ENCODE measurements at places on chromosomes 13 and 19.

GRCh38 chr13:46296115-46296822 lies 84.5 kb downstream of the LRRC63 start:
- peak; percentile 72 for DNase-seq

DNA sequence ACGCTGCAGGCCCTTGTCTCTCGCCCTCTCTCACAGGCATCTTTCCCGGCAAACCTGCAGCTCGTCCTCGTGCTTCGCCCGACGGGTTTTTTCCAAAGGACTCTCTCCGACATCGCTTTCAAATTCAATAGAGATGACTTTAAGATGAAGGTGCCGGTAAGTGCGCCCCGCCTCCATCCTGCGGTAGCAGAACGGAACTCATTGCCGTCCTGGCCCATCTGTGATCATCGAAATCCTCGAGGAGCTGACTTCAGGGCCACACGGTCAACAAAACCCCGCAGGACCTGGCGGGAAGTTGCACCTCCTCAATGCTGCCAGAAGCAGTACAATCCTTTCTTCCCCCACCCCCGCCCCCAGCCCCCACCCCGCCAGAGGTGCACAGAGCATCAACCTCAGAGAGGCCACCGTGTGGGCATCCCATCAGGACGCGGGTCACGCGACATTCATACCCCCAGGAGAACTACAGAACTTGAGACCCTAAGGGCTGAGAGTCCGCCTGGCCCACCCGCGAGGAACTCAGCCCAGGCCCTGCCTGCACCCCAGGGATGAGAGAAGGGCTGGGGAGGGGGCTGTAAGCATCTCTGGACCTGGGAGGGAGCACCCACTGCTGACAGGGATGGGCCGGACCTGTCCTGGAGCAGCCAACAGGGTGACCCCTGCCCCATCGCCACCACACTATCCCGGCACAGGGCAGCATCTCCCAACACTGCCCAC lies 44.9 kb upstream of the F7 start:
- DNase-seq, result no peak

- no peak for DNase-seq
These were observed 44.7 kb downstream of the EFNB2 start for GRCh38 chr13:106490569-106491321.

- no peak for DNase-seq
These were observed 3.1 kb upstream of the SLC5A5 start for GRCh38 chr19:17868669-17869068.

DNA sequence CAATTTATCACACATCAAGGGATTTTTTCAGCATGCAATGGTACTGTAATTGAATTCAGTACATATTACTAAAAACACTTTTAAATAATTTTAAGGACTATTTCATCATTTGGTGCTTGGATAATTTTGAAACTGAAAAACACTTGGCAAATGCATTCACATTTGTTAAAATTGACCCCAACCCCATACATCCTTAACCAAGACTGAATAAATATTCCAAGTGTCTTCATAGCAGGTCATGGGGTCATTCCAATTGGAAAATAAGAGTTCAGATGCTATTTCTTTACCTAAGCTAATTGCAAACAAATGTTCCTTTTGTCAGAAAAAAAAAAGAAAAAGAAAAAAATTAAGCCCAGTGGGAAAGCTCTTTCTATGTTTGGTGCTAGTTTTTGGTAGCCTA lies 516.4 kb upstream of the SPRY2 start:
- no peak for DNase-seq

- DNase-seq, result no peak
These were observed 3.5 kb upstream of the TLE5 start for GRCh38 chr19:3065675-3066357.

GRCh38 chr13:91721413-91721812 lies 323.0 kb downstream of the GPC5 start:
- no peak for DNase-seq

DNA sequence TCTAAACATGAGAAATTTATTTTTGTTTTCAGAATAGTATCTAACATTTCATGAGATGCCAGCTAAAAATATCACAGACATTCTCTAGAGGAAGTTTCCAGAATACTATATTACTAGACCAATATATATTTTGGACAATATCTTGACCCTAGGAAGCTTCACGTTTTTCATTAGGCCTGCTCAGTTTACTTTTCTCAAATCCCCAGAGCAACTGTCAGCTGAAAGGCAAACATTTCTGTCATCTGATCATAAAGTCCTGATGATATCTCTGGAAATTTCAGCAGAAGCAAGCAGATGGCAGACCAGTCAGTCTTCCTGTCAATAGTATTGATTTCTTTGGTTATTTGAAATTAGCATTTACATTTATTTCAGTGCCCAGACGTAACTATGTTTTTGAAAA lies 4.0 kb downstream of the POSTN start:
- no peak for DNase-seq

DNA sequence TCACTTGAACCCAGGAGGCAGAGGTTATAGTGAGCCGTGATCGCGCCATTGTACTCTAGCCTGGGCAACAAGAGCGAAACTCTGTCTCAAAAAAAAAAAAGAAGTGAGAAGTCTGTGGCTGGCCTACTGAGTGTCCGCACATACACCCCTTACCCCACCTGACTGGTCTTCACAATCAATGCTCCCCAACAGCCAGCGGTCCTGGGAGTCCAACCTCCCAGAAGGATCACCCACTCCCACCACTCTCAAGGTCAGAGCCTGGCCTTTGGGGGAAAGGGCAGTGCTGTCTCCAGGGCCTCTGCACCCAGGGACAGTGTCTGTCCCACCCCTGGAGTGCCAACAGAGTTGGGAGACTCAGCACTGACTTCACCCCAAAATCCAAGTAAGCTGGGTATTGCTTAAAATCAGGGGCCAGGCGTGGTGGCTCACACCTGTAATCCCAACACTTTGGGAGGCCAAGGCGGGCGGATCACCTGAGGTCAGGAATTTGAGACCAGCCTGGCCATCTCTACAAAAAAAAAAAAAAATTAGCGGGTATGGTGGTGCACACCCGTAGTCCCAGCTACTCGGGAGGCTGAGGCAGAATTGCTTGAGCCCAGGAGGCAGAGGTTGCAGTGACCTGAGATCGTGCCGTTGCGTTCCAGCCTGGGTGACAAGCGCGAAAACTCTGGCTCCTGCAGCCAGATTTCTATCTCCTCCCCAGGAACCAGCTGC lies 2.3 kb upstream of the CD320 start:
- no peak for DNase-seq

DNA sequence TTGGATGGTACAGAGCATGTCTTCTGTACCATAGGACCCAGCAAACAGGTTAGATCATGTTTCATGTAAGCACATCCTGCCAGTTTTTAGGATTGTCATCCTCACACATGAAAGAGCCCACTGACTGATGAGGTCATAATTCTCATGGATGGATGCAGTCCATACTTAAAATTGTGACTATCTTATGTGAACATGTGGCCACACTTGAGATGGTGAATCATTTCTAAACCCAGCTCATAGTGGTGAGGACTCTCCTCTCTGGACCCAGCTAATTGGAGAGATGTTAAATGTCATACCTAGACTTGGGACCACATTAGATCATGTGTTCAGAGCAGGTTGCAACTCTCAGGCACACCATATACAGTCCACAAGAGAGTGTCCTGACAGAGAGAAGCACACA lies 24.8 kb upstream of the ZNF254 start:
- no peak for DNase-seq

- DNase-seq, result no peak
These were observed 78.2 kb downstream of the LIG4 start for GRCh38 chr13:108137176-108137575.

DNA sequence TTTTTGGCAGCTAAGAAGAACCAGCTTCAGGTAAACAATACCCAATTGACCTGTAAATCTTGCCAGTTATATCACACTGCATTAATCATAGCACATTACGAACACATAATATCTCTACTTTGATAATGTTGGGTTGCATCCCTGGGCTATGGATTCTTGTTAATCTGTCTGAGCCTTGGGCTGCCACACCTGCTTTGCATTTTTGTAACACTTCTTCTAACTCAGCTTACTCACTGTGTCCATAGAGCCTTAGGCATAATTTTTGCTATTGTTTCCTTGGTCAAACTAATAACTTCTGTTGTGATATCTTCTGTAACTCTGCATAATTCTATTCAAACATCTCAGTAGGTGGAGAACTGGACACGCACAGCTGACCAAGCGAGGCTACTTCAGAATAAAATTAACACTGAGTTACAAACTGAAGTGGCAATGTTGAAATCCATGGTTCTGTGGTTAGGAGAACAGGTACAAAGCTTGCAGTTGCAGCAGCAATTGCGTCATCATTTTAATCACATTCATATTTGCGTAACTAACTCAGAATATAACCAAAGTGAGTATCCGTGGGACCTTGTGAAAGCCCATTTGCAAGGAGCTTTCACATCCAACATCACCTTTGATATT lies 6.4 kb downstream of the ZNF350 start:
- no peak for DNase-seq

GRCh38 chr13:46679369-46680120 lies 117.4 kb downstream of the ESD start:
- DNase-seq, result no peak

- DNase-seq, result no peak
These were observed 351.2 kb downstream of the DNAJC15 start for GRCh38 chr13:43374621-43375020.

GRCh38 chr13:106551751-106552150 lies 16.2 kb downstream of the ARGLU1 start:
- no peak for DNase-seq

- DNase-seq, result no peak
These were observed 463.4 kb upstream of the ZNF507 start for GRCh38 chr19:31881988-31882387.

GRCh38 chr13:100100115-100100879 lies 11.4 kb downstream of the PCCA start:
- peak; percentile 32 for DNase-seq

DNA sequence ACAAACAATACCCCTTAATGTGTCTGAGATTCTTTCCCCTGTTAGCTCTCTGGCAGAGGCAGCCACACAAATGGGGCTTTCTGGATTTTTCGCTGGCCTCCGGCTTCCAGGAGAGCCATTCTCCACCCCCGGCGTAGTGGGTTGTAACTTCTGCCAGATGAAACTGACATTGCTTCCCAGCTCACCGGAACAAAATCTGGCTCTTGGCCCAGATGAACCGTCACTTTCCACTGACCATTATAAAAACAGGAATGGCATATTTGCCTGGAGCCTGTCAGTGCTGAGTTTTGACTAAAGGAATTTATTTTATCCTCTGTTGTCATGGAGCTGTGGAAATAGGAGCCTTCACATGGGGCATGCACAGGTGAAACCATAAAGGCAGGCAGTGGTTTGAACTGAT lies 120.6 kb upstream of the GPR12 start:
- DNase-seq, result no peak

DNA sequence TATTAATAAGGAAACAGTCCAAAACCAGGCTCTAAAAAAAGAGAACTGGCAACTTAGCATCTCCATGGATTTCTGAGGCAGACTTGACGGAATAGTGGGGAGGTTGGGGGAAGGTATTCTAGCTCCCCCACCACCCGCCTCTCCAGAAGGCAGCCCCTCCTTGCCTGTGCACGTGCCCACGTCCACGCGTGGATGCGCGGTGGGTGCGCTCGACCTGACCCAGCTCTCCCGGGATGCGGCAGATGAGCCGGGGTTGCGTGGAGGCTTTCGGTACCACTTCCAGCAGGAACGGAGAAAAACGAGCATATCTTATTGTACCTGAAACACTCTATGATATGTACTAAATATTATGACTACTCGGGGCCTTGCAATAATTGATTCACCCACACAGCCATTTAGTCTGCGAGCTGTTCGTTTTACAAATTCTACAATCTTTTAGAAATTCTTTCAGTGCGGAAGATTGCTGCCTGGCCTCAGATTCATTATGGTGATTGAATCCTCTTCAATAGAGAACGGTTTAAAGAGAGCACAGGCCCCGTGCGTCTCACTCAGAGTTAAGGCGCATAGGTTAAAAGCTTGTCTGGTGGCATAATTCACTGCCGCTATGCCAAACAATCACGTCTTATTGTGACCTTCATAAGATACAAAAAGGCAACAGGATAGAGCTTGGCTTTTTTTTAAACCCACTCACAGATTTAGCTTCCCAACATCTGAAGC lies 117.9 kb downstream of the URI1 start:
- no peak for DNase-seq

DNA sequence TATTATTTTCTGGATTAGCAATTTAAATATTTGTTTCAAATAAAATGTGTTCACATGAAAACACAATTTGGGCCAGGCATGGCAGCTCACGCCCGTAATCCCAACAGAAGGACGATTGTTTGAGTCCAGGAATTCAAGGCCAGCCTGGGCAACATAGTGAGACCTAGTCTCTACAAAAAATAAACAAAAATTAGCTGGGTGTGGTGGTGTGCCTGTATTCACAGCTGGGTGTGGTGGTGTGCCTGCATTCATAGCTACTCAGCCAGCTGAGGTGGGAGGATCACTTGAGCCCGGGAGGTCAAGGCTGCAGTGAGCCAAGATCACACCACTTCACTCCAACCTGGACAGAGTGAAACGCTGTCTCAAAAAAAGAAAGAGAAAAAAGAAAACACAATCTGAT lies 46.4 kb downstream of the KPNA3 start:
- no peak for DNase-seq

DNA sequence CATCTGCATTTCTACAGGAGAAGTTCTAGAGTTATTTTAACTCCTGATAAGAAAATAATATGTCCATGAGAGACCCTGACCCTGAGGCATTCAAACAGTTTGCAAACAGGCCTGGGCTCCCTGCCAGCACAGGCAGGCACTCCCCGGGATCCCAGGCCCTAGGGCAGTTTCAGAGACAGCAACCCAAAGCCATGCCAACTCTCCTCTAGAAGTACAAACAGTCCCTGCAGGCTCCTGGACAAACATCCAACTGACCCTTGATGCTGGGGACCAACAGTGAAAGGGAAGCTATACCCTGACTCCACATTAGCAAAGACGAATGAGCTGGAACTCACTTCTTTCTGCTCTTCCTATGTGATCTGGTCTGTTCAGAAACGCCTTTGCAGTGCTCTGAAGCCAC lies 44.8 kb downstream of the CCDC70 start:
- DNase-seq, result no peak

DNA sequence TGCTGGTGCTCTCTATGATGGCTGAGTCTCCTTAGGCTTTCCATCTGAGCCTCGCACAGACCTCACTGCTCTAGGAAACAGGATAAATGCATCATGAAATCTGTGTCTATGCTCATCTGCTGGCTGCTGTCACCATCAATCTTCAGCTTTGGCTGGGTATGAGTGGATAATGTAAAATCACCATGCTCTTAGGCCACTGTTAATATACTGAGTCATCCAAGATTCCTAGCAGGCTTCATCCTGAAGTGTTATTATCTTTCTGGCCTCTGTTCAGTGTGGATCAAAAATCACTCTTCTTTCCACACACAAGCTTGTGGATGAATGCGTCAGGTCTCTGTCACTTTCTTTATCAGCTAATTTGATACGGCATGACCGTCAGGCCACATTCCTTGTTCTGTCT lies 317.4 kb downstream of the NALCN start:
- no peak for DNase-seq

GRCh38 chr13:62061751-62062150 lies 646.1 kb upstream of the PCDH20 start:
- DNase-seq, result no peak

DNA sequence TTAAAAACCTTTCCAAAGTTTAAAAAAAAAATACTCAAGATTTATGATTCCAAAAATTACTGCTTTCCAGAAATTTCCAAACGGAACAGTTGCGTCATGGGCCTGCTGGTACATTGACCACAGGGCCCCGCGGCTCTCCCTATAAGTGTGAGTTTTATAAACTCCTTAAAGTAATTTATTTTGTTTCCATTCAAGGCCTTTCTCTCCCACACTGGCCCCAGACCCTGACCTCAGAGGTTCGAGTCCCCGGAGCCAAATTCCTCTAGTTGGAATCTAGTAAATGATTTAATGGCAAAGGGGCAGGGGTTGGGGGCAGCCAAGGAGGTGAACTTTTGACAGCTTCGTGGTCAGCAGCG lies 97.5 kb downstream of the INSR start:
- DNase-seq, result no peak

GRCh38 chr19:28009696-28010095 lies 1203.3 kb downstream of the UQCRFS1 start:
- DNase-seq, result no peak
